ENCODE measurements at places on chromosomes 7 and 10.

- no peak for DNase-seq
Measured at GRCh38 chr7:51428217-51428887, 111.7 kb upstream of the COBL start.

- no peak for DNase-seq
Measured at GRCh38 chr10:111114758-111115500, 38.1 kb downstream of the ADRA2A start.

DNA sequence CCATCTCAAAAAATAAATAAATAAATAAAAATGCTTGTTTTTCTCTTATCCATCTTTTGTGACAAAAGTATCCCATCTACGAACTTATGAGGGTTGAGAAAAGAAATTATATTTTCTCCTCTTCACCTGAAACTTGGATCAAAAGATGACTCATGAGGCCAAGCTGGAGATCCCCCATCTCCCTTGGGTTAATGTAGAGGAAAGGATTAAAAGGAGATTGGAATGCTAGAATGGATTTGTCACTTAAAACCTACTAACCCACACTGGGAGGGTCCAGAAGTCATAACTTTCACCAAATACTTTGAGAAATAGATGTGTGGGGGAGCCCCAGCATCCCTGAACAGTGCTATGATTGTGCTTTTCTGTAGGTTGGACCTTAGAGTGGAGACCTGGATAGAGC, 46.3 kb upstream of the PIK3CG start:
- DNase-seq, result no peak

- no peak for DNase-seq
Measured at GRCh38 chr7:79604841-79605240, 151.4 kb upstream of the MAGI2 start.

DNA sequence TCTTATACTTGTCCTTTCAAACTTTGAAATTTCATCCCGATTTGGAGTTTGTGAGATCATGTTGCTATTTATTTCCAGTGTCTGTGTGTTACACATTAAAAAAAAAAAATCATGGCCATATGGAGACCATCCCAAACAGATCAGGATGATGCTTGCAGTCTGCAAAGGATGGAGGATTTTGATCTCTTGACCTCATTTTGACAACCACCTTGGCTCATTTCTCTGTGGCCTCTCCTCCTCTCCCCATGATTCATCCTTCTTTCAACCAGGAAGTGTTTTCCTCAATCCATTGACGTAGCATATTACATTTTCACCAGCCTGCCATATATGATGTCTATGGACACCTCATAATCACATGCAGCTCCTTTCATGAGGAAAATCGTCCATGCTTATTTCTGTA, 68.9 kb upstream of the INSYN2A start:
- no peak for DNase-seq

DNA sequence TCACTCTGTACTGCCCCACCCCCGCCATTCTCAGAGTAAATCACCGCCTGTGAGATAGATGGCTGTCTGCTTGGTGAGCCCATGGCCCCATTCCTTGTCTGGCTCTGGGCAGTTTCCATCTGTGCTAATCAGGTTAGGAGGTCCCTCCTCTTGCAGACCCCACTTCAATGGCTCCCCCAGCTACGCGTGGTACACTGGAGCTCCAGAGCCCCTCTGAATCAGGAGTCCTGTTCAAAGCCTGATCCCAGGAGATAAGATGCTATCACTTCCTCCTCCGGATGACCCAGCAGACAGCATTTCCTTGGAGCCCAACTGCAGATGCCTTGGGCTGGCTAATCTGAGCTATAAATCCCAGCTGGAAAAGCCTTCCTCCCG, 122.3 kb downstream of the SH3PXD2A start:
- DNase-seq, result no peak

GRCh38 chr7:13743226-13743625, 246.2 kb downstream of the ETV1 start:
- no peak for DNase-seq

GRCh38 chr10:32972929-32973328, 14.9 kb upstream of the ITGB1 start:
- DNase-seq, result no peak

DNA sequence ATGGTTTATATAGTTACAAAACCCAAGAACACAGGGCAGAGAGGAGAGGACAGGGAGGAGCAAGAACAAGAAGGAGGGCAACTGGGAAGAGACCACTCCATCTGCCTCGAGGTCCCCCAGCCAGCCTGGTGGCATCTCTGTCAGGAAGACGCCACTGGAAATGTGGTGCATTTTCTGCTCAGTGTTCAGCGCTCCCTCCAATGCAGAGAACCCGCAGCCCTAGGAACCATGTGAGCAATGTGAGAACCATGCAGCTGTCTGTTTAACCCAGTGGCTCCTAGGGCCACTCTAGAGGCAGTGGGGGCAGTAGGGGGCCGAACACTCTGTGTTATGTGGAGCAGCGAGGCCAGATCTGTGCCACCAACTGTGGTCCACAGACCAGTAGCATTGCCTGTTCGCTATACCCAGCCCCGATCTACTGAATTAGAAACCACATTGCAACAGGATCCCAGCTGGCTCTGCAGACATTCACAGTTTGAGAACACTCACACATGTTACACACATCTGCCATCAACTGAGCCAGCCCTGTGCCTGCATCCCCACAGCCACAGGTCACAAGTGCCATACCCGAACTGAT, 110.2 kb downstream of the CPXM2 start:
- no peak for DNase-seq

- DNase-seq, result no peak
Measured at GRCh38 chr7:50865450-50865849, 82.8 kb upstream of the GRB10 start.
